WTC11 (cell line): ENCODE measurements at places on chromosomes 12 and 14. TPM values are rescaled to one million over a fixed set of nuclear protein-coding genes. Genes with fewer than 3 reads are reported as not detected.
A peak's percentile ranks its signal among the peaks of the same experiment; 100 is the strongest.

LAG3 gene
- 2.4 to 2.6 TPM (median 2.6 TPM) in 3 replicates for total RNA-seq

- no peak for DNase-seq
- peaks cover 37% of the 10 kb centered on the region for H3K36me3 ChIP-seq
- peaks cover 59% of the 10 kb centered on the region for H3K4me1 ChIP-seq
- no peaks in the 10 kb centered on the region for H3K27me3 ChIP-seq
- peak overlapping the region; percentile 24; the same call in 1 of the 2 replicates for H3K27ac ChIP-seq
Measured at GRCh38 chr12:24931666-24932405, 17.1 kb downstream of the BCAT1 start.

ADGRD1 gene
- total RNA-seq = 0.77 to 0.87 TPM (median 0.80 TPM) in 3 replicates

GRCh38 chr14:68766299-68767247, 26.3 kb downstream of the ZFP36L1 start:
- no peaks in the 10 kb centered on the region for H3K36me3 ChIP-seq
- peaks cover 25% of the 10 kb centered on the region for H3K4me1 ChIP-seq
- no peak for DNase-seq
- H3K27ac ChIP-seq = no peak overlapping the region

DNA sequence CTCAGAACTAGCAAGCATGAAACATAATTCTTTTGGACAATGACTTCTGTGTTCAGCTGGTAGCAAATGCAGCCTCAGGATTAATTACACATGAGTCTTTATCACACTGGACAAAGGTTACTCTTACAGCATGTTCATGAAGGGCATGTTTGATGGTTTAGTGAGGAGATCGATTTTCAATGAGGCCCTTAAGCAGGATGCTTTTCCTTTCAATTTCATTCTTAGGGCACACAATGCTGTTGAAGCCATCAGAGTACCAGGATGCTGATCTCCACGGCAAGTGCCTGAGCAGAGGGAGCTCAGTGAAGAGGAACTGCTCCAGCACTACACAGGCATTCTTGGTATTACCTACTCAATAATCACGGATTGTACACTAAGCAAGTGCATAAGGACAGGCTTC, 542.0 kb downstream of the SNAPC1 start:
- H3K27ac ChIP-seq = no peak overlapping the region
- DNase-seq = no peak
- peaks cover 12% of the 10 kb centered on the region for H3K4me1 ChIP-seq
- no peak overlapping the region for H3K4me3 ChIP-seq
- H3K27me3 ChIP-seq = no peaks in the 10 kb centered on the region

DNA sequence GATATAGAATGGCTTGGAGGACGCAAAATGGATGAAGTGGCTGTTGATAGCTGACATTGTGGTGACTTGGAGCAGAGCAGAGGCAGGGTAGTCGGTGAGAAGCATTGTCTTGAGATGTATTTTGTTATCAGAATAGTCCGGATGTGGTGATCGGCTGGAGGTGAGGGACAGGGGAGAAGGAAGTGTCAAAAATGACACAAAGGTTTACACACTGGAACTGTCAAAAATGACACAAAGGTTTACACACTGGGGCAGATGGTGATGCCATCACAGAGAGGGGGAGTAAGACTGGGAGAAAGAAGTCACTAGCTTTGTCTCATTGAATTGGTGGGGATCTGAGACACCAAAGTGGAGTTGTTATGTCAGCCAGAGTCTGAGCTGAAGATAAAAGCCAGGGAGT, 30.1 kb downstream of the CDKL1 start:
- no peaks in the 10 kb centered on the region for H3K36me3 ChIP-seq
- H3K4me1 ChIP-seq = no peaks in the 10 kb centered on the region

- H3K4me1 ChIP-seq = no peaks in the 10 kb centered on the region
- no peaks in the 10 kb centered on the region for H3K27me3 ChIP-seq
- H3K36me3 ChIP-seq = no peaks in the 10 kb centered on the region
- no peak overlapping the region for H3K27ac ChIP-seq
- no peak overlapping the region for H3K4me3 ChIP-seq
Measured at GRCh38 chr14:105150026-105150367, 18.6 kb downstream of the JAG2 start.

DNA sequence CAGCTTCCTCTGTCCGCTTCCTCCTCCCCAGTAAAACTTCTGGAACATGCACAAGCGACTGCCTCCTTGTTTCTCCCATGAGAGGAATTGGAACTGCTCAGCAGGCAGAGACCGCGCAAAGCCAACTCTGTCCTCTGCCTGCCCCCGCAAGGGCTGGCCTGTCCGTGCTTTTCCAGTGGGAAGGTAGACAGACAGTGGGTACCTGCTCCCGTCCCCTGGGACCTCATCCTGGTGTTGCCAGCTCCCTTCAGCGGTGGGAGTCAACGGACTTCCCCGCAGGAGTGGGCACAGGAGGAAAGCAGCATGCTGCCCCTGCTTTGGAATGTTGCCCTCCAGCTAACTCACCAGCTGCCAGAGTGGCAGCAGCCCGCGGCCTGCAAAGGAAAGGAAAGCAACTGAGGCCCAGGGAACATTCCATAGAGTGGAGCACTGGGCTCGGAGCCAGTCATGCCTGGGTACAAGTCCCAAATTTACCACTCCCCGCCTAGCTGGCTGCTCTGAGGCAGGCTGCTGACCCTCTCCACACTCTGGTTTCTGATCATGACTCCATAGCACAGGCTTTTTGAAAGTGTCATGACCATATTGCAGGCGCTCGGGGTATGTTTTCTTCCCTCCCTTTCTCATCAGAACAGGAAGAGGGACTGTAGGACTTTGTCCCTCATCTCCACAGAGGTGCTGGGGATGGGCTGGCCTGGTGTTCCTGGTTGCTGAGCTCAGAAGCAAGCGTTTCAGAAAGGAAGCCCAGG, 89.2 kb upstream of the CLMN start:
- no peaks in the 10 kb centered on the region for H3K36me3 ChIP-seq
- DNase-seq = no peak
- no peaks in the 10 kb centered on the region; the same call in 1 of the 2 replicates for H3K27me3 ChIP-seq

GRCh38 chr12:118271183-118271582, 101.5 kb downstream of the TAOK3 start:
- H3K4me1 ChIP-seq = peaks cover 3% of the 10 kb centered on the region
- H3K36me3 ChIP-seq = no peaks in the 10 kb centered on the region
- no peak overlapping the region for H3K27ac ChIP-seq
- no peaks in the 10 kb centered on the region for H3K27me3 ChIP-seq

RNF212B gene
- 0.27 to 0.55 TPM (median 0.46 TPM) in 3 replicates for total RNA-seq

SLC7A7 gene
- total RNA-seq = 3.0 to 4.3 TPM (median 4.2 TPM) in 3 replicates

- H3K27ac ChIP-seq = no peak overlapping the region
- H3K27me3 ChIP-seq = no peaks in the 10 kb centered on the region
- DNase-seq = no peak
Measured at GRCh38 chr14:33972583-33973081, 21.8 kb upstream of the EGLN3 start.

INHBE gene
- total RNA-seq = 3.2 to 5.0 TPM (median 3.3 TPM) in 3 replicates

SMIM41 gene
- 0.14 to 0.21 TPM in 2 of 3 replicates, not detected in the other for total RNA-seq

DNA sequence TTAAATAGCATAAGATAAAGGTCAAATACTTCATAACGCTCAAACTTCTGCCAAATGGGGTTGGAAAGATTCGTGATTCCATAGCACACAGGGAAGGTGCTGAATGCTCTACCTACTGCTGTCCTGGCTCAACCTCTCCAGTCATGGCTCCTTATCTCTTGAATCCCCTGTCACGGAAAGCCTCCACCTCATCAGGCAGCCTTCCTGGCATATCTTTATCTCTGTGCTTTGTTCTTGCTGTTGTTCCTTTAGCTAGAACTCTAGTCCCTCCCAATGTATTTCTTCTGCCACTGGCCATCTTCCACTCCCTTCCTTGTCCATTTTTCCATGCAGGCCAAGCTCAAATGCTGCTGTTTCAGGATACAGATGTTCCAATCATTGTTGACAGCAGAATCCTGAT, 26.9 kb upstream of the TUNAR start:
- peaks cover 17% of the 10 kb centered on the region for H3K4me1 ChIP-seq
- peaks cover 5% of the 10 kb centered on the region; the same call in 1 of the 2 replicates for H3K27me3 ChIP-seq
- no peak for DNase-seq
- no peak overlapping the region for H3K4me3 ChIP-seq
- H3K36me3 ChIP-seq = peaks cover 3% of the 10 kb centered on the region; the same call in 1 of the 2 replicates

CISTR gene
- 0.81 TPM in 1 of 3 replicates, not detected in the others for total RNA-seq

- no peaks in the 10 kb centered on the region for H3K27me3 ChIP-seq
- H3K4me1 ChIP-seq = peaks cover 26% of the 10 kb centered on the region
- H3K27ac ChIP-seq = no peak overlapping the region
- peaks cover 3% of the 10 kb centered on the region; the same call in 1 of the 2 replicates for H3K36me3 ChIP-seq
- no peak for DNase-seq
- H3K4me3 ChIP-seq = no peak overlapping the region
Measured at GRCh38 chr14:95287176-95287754, 32.4 kb downstream of the CLMN start.

DNA sequence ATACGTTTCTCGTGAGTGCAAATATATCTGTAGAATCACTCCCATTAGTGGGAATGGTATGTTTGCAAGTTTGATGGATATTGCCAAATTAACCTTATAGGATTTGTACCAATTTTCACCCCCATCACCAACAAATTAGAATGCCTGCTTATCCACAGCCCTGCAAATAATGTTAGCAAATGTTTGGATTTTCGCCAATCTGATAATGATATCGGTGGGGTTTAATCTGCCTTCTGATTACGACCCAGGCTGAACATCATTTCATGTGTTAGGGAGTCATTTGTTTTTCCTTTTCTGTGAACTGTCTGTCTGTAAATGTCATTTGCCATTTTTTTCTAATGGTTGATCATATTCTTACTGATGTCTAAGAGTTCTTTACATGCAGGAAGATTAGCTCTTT, 4.1 kb upstream of the DAZAP2 start:
- H3K36me3 ChIP-seq = no peaks in the 10 kb centered on the region
- no peaks in the 10 kb centered on the region for H3K27me3 ChIP-seq
- DNase-seq = no peak
- no peak overlapping the region for H3K27ac ChIP-seq
- H3K4me1 ChIP-seq = peaks cover 7% of the 10 kb centered on the region

DNA sequence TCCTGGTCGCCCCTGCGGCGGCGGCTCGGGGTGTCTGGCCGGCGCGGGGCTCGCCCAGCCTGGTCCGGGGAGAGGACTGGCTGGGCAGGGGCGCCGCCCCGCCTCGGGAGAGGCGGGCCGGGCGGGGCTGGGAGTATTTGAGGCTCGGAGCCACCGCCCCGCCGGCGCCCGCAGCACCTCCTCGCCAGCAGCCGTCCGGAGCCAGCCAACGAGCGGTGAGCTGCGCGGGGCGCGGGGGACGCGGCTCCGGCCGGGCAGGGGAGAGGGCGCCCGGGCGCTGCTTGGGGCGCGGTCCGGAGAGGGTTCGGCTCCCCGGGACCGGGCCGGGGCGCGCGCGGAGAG, at the start of gene LGALS3:
Gene LGALS3 (plus strand): TSS at position 167 of the 342 bp plus-strand sequence. CDS start 8,122 bp downstream, outside the sequence.
- H3K27me3 ChIP-seq = peaks cover 58% of the 10 kb centered on the region
- H3K27ac ChIP-seq = no peak within 1 kb of the TSS
- no peaks in the 10 kb centered on the region for H3K36me3 ChIP-seq
- H3K4me1 ChIP-seq = peaks cover 4% of the 10 kb centered on the region

DNA sequence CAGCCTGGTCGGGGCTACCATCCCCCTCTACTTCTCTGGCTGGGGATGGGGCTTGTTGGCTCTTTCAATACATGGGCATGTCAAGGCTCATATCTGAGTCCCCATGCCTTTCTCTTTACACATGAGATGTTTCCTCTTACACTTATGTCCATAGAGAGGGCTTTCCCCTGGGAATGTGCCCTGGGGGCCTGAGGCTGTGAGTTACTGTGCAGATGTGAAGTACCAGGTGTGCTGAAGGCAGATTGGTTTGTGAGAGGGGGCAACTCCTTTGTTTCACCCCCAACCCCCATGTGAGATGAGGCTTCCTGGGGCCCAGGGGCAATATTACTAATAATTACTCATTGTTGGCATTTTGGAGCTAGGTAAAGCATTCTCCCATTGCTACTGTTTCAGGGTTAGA, 32.8 kb downstream of the NRXN3 start:
- DNase-seq = no peak
- H3K36me3 ChIP-seq = no peaks in the 10 kb centered on the region; the same call in 1 of the 2 replicates
- H3K27ac ChIP-seq = no peak overlapping the region
- H3K27me3 ChIP-seq = no peaks in the 10 kb centered on the region

KLRK1 gene
- total RNA-seq = 0.15 to 0.23 TPM in 2 of 3 replicates, not detected in the other

- H3K36me3 ChIP-seq = no peaks in the 10 kb centered on the region
- H3K27me3 ChIP-seq = no peaks in the 10 kb centered on the region
- no peak overlapping the region for H3K4me3 ChIP-seq
- H3K4me1 ChIP-seq = peaks cover 3% of the 10 kb centered on the region; the same call in 1 of the 2 replicates
- no peak overlapping the region for H3K27ac ChIP-seq
Measured at GRCh38 chr12:60257063-60257462, 661.2 kb downstream of the SLC16A7 start.

- no peak for DNase-seq
- peaks cover 7% of the 10 kb centered on the region for H3K27me3 ChIP-seq
- peaks cover 18% of the 10 kb centered on the region for H3K4me1 ChIP-seq
Measured at GRCh38 chr12:128820723-128821432, 2.9 kb downstream of the SLC15A4 start.

SLC2A3 gene
- total RNA-seq = 717 to 819 TPM (median 816 TPM) in 3 replicates

RHNO1 gene
- total RNA-seq = 48.0 to 50.3 TPM (median 49.5 TPM) in 3 replicates

TCL1B gene
- total RNA-seq = 5.7 to 7.2 TPM (median 7.0 TPM) in 3 replicates

DNA sequence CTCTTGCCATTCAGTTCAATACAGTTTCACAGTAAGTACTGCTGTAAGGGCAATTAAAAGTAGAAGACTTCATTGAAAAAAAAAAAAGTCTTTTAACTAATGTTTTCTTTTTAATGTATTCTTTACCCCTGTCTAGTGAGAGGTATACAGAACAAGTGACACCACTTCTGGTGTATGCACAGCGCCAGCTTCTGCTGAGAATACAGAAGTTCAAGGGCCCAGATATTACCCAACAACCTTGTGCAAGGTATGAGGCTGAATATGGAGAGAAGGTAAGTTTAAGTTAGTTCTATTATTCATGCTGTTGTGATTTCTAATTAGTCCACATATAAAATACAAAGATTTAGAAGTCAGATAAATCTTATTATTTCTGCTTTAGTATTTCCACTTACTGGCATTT, 168.7 kb downstream of the CFAP54 start:
- no peak overlapping the region for H3K4me3 ChIP-seq
- no peaks in the 10 kb centered on the region for H3K36me3 ChIP-seq
- H3K4me1 ChIP-seq = no peaks in the 10 kb centered on the region
- no peak overlapping the region for H3K27ac ChIP-seq

SIX6 gene
- 0.07 TPM in 1 of 3 replicates, not detected in the others for total RNA-seq

DNA sequence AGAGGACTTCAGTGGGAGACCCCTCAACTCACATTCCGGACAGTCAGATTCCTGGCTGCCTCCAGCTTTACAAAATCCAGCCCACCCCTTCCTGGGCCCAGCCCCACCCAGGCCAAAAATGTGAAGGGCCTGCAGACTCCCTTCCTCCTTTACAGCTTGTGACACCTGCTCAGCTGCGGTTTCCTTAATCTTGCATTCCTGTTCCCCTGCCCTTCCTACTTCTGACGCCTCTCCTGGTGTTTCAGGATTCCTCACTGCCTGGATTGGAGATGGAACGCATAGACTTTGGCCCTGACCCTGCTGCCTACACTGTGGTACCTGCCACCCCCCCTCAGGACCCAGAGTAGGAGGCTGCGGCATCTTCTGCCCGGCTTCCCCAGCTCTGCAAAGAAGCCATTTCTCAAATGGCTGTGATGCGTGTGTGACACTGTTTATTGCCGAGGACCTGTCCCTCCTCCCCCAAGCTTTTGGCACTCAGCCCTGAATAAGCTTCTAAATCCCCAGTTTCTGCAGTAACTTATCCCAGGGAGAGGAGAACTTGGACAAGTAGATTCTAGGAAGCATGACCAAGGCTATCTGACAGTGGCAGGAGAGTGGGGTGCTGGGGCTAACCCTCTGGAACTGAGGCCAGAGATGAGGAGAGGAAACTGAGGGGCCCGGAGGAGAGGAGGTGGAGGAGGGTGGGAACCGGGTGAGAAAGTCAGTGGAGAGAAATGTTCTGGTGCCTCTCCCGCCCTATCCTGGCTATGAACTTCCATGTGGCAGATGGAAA, 24.9 kb upstream of the BCDIN3D start:
- H3K27me3 ChIP-seq = peaks cover 10% of the 10 kb centered on the region
- peaks cover 9% of the 10 kb centered on the region for H3K4me1 ChIP-seq
- no peak for DNase-seq
- no peak overlapping the region for H3K27ac ChIP-seq
- H3K36me3 ChIP-seq = no peaks in the 10 kb centered on the region
- H3K4me3 ChIP-seq = no peak overlapping the region
